Muscle of leg (tissue), 16 donors: ENCODE measurements at places on chromosomes 5 and 9.

- DNase-seq, result no peak
Measured at GRCh38 chr9:116701940-116702642, 15.0 kb downstream of the TRIM32 start.

DNA sequence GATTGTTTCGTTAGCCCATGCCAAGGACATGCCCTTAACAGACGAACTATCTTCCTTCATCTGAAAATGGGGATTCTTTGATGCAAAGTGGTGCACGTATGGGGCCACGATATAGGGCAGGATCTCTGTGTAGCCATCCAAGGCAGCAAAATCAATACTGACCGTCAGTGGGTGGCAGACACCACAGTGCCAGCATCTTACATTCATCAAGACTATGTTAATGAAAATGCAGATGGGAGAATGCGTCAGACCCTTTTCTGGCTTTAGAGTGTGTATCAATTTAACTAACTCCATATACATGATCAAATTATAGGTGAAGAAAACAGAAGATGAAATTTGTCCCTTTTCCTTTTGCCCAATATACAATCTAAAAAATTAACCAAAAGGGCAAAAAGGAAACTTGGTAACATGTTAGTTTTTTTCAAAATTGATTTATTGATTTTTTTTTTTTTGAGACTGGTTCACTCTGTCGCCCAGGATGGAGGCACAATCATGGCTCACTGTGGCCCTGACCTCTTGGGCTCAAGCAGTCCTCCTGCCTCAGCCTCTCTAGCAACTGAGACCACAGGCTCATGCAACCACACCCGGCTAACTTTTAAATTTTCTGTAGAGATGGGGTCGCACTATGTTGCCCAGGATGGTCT, 169.2 kb upstream of the SPRY4 start:
- no peak for DNase-seq

- no peak for DNase-seq
Measured at GRCh38 chr9:127424676-127424999, 456 bp downstream of the ZNF79 start.

DNA sequence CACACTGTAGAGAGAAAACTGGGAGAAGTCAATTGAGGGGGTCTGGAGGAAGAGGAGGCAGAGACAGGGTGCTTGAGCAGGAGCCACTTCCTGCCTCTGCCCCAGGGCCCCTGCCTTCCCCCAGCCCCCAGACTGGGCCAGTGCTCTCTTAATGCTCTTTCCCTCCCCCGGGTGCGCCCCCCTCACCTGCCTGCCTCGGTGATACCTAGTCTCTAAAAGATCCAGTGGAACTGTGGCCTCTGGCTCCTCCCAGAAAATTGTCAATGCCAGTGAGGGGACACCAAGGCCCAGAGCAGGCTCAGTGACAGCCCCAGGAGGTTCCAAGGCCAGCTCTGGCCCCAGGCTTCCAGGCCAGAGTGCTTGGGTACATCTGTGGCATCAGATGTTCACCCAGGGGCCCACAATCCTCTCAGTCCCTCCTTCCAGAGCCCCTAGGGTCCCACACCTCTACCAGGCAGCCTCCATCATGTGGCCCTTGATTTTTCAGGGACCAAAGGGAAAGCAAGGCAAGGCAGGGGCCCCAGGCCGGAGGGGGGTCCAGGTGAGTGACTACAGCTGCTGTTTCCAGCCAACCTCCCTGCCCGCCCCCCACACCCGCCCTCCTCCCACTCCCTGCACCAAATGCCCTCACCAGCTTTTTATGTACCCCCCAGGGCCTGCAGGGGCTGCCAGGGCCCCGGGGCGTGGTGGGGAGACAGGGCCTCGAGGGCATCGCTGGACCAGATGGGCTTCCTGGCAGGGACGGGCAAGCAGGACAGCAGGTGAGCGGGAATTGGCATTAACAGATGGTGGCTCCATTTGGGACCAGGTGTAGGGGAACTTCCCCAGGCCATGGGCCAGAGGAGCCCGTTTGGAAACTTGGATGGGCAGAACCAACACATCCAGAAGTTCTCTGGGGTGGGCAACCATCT, 33.1 kb upstream of the ORM1 start:
- DNase-seq, result peak; percentile 23

DNA sequence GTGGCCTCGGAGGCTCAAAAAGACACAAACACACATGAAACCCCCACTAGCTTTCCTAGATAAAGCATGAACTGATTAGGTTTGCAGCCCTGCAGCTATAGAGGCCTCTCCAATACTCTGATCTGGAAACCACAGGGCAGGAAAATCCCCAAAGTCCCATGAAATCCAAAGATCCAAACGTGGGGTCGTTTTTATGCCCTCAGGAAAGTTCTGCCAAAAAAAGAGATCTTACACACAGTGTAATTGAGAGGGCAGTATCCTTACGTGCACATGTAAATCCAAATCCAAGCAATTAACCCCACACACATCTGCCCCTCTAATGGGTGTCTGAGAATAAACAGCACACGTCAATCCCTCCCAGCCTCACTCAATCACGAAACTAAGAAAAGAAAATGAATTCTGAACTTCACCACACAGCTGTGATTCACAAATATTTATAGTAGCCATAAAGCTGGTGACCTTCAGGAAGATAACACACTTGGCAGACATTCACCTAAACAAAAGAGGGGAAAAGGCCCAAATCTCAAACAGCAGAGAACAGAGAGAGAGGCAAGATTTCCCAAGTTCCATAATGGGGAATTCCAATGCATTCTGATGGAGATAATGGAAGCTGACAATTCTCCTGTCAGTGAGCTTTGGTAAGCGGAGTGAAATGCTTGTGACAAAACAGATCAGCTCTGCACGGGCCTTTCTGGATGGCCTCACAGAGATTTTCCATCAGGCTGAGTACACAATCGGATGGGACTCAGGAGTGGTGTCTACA, 114.2 kb downstream of the SEMA5A start:
- no peak for DNase-seq

DNA sequence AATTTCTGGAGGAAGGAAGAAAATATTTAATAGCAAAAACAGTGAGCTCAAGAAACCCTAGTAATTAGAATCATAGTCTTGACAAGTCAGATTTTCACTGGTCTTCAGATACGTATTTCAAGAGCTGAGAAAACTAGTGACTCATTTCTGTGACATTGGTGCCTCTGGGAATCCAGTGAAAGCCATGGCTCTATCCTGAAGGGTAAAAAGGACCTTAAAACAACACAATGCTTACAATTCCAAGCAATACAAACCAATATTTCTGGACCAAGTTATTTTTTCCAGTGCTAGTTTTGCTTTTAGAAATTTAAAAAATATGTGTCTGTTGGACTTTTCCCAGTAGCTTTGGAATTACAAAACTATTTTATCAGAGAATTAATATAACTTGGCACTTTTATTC, 140.3 kb downstream of the LPAR1 start:
- peak; percentile 58 for DNase-seq

- peak; percentile 1 for DNase-seq
Measured at GRCh38 chr9:137262909-137263285, 7.8 kb downstream of the NELFB start.
